Left renal cortex interstitium (tissue), 4 donors: ENCODE measurements at places on chromosomes 3 and 15. TPM values are rescaled to one million over a fixed set of nuclear protein-coding genes. Genes with fewer than 3 reads are reported as not detected.

Gene POTEB2
- polyA plus RNA-seq: not detected

- DNase-seq: no peak
Observed at GRCh38 chr3:168155303-168155702, 59.6 kb upstream of the GOLIM4 start.

GRCh38 chr3:142596726-142597088, 514 bp downstream of the PLS1 start:
- DNase-seq: no peak

Gene PPP1R14D
- 0.81 TPM for polyA plus RNA-seq

- DNase-seq: no peak
Observed at GRCh38 chr15:78629031-78629715, 8.4 kb upstream of the CHRNA3 start.

Gene CHL1
- polyA plus RNA-seq: 14.2 TPM

Gene SPESP1
- polyA plus RNA-seq: 5.6 TPM

DNA sequence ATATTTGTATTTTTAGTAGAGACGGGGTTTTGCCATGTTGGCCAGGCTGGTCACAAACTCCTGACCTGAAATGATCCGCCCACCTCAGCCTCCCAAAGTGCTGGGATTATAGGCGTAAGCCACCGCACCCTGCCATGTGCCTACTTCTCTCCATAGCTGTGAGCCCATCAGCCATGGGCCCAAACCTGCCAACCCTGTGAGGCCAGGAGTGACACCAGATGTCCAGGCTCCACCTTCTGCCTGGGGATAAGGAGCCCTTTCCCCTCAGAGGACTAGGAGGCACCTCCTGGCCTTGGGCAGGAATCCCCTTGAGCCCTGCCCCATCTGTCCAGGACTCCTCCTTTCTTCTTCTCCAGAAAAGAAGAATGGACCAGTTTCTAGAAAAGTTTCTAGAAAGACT, 14.2 kb upstream of the RFT1 start:
- no peak for DNase-seq

Gene HOMER2
- 33.5 TPM for polyA plus RNA-seq
